ENCODE measurements at places on chromosomes 5 and 9. TPM values are rescaled to one million over a fixed set of nuclear protein-coding genes. Genes with fewer than 3 reads are reported as not detected.

LECT2 gene
- not detected for total RNA-seq

IL5 gene
- total RNA-seq: 0.71 TPM

SLC2A8 gene
- 5.6 TPM for total RNA-seq

PCDHA5 gene
- not detected for total RNA-seq

ENTPD2 gene
- not detected for total RNA-seq

SHISAL2B gene
- not detected for total RNA-seq

NUTM2G gene
- not detected for total RNA-seq

KLF9 gene
- total RNA-seq: 8.8 TPM

LMX1B gene
- not detected for total RNA-seq

RNF208 gene
- total RNA-seq: 4.5 TPM

ASPN gene
- not detected for total RNA-seq

CCDC171 gene
- total RNA-seq: 1.9 TPM

BTNL3 gene
- total RNA-seq: not detected

Data from activated CD8-positive, alpha-beta T cell treated with anti-CD3 and anti-CD28 coated beads, Interleukin-2, amount 10 ng/mL, durations not matched to agents 7 days and 5 days (primary cell).